ENCODE measurements at places on chromosomes 5 and 9.

- DNase-seq: no peak
These were observed 44.0 kb downstream of the OTULIN start for GRCh38 chr5:14708551-14708950.

DNA sequence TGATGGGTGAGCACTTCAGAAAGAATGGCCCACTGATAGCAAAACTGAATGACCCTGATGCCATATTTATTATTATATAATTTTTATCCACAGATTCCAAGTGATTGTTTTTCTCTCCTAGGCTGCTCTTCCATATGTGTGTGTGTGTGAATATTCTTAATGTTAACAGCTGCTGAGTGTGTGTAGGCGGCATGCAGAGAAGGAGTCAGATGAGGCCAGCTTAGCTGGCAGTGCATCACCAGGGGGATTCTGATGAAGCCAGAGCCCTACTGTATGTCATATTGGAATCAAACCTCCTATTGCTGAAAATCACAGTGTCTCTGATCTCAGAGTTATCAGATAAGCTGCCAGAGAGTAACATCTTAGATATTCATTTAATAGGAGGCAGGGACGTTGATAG is 177.1 kb downstream of the DMAC1 start:
- no peak for DNase-seq

- no peak for DNase-seq
These were observed 12.2 kb downstream of the KLHL9 start for GRCh38 chr9:21322911-21323461.

DNA sequence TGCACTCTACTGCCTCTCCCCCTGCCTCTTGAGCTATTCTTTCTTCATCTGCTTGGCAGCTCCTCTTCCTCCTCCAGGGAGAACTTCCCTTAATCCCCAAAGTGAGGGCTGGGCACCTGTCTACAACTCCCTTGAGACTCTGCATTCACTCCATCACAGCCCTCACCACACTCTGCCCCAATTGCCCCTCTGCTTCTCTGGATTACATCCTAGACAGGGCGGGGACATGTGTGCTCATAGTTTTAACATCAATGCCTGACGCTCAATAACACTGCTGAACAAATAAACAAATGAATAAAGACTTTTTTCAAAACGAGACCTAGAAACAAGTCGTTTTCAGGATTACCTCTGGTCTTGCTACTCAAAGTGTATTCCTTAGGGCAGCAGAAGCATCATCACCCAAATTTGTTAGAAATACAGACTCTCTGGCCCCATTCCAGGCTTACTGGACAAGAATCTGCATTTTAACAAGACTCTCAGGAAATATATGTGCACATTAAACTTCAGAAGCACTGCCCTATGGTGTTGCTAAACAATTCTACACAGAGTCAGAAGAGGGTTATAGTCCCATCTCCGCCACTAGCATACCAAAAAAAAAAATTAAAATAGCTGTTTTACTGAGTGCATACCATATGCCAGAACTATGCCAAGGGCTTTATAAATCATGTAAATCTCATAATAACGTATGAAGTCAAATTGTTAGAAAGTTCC is 115.6 kb downstream of the CDK5RAP2 start:
- DNase-seq: no peak

- DNase-seq: no peak
These were observed 47.2 kb upstream of the AGXT2 start for GRCh38 chr5:35094948-35095347.

DNA sequence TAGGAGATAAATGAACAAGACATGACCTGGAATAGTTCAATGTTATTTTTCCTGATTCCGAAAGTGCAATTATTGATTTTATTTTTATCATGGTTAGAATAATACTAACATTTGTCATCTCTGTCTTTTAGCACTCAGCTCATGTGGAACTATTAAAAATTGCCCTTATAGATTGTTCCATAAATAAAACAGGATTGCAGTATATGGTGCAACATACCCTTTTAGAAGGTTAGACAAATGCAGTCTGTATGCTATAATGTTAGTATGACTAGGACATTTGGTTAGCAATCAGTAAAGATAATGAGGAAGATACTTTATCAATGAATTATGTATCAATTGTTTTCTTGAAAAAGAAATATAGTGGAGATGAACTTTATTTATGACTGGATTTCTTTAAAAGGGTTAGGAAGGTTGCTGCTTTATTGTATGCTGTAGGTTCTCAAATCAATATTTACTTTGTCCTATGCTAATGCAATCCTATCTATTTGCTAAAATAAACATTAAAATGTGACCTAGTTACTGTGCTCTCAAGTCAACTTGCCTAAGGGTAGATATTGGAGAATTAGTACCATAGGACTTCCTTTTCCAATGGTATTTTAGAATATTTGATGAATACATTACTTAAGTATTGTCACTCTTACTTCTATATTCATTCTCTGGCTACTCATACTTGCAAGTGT is 348.9 kb upstream of the ISL1 start:
- DNase-seq: no peak

DNA sequence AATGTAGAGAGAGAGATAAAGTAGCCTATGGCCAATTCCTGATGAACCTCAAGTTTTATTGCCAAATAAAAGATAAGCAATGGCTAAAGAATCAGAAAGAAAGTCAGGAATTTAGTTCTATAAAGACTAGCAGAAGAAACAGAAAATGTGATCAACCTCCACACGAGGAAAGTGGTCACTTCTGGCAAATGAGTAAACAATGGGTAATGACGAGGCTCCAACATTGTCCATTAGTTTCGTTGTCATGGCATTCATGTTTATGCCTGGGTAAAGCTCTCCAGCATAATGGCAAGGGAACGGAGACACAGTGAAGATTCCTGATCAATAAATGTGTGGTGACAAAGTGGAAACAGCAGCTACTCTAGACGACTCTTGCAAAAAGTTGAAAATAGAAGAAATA is 341.8 kb upstream of the CTNND2 start:
- no peak for DNase-seq

DNA sequence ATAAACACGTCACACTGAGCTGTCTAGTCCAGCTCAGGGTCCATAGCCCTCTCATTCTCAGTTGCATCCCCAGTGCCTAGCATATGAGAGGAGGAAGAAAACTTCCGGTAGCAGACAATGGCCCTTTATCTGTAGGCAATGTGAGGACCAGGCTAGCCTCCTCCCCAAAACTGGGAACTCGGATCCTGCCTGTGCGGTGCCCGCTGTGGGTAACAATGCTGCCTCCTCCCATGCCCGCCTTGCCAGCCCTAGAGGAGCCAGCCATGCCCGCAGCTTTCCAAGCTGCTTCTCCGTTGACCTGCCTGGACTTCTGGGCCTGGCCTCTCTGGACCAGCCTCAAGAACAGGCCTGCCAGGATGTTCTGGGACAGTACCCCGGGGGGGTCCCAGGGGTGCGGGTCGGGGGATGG is 74.6 kb upstream of the ORM1 start:
- DNase-seq: no peak

DNA sequence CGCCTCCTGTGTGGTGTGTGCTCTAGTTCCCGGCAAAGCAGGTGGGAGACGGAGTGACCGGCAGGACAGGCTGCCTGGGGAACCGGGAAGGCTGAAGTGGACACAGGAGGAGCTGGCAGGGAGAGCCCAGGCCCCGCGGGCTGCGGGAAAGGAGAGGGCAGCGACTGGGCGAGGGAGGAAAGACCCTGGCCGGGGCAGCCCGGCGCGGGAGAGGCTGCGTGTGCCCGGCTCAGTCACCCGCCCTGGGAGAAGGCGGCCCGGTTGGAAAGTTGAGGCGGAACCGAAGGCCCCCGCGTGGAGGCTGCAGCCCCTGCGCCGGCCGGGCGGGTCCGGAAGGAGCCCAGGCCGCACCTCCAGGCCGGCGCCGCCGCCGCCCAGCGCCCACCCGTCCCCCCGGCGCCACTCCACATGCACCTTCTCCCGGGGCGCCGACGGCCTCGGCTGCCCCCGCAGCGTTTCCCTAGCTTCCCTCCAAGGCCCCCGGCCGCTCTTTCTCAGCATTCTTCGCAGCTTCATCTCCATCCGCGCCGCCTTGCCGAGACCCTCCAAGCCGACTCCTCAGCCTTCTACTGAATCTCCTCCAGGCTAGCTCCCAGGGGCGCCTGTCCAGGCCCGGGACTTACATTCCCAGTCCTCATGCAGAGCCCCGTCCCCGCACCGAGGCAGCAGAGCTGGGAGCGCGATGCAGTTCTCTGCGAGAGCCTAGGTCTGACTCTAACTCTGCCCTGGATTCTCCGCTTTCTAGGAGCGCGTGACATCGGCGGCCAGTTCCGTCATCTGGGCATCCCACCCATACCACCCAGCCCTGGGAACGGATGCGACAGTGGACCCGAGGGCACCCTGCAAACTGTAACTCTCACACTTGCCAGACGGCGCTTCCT is 152.0 kb downstream of the ERCC6L2 start:
- peak; percentile 22 for DNase-seq

DNA sequence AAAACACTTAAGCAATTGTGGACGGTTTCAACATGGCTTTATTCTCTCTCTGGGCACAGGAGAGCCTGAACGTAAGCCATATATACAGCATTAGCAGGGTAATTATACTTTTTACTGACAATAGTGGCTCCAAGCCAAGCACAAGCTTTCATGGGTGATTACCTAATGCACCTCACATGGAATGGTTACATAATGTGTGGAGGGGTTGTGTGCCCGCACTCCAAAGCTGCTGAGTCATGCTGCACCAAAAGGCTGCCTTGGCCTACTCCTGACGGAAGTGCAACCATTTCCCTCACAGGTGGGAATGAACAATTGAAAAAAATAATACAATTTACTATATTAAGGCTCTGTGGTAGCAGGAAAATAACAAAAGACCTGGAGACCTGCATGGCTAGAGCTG is 86.5 kb upstream of the ATP10B start:
- no peak for DNase-seq

DNA sequence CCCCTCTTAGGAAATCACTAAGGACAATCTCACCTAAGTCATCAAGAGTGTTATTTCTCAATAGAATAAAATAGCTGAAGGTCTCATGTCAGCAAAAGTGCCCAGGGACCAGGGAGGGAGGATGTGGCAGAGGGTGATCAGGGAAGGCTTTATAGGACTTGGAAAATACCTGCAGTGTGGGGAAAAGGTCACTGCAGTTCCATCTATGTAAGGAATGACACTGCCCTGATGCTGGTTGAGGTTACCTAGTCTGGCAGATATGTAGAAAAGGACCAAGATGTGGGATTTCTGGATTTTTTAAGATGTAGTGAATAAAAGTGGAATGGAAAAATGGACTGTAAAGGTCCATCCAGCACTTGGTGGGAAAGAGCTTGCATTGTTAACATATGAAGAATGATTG is 18.3 kb downstream of the PRDM9 start:
- no peak for DNase-seq

DNA sequence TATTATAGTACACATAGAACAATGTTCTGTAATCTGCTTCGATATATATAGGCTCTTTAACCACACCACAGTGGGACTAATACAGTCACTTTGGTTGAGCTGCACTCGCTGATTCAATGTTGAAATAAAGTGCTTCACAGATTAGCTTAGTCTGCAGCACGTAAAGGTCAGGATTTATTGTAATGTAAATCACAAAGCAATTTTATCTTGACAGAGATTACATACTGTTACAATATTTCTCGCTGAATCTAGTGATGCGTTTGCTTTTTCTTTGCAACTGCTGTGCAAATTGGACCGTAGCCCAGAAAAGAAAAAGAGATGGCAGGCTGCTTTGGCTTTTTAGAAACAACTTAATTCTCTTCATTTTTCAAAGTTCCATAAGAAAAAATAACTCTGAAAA is 52.9 kb downstream of the CETN3 start:
- no peak for DNase-seq

GRCh38 chr5:23742701-23743100 is 235.3 kb downstream of the PRDM9 start:
- no peak for DNase-seq

DNA sequence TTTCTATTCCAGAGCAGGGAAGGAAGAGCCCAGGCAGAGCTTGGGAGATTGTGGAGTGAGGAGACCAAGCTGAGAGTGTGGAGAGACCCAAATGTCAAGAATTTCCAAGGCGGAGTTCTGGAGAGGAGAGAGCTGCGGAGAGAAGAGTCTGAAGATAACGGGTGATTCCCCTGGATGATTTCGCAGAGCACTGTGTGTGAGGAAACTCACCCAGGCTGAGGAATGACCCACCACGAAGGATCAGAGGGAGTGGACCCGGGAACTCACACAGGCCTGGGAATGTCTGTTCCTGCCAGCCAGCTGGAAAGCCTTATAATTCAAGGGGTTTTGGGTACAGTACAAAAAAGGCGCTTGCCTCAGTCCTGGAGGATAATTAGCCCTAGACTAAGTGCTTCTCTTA is 94.2 kb downstream of the WNK2 start:
- no peak for DNase-seq

DNA sequence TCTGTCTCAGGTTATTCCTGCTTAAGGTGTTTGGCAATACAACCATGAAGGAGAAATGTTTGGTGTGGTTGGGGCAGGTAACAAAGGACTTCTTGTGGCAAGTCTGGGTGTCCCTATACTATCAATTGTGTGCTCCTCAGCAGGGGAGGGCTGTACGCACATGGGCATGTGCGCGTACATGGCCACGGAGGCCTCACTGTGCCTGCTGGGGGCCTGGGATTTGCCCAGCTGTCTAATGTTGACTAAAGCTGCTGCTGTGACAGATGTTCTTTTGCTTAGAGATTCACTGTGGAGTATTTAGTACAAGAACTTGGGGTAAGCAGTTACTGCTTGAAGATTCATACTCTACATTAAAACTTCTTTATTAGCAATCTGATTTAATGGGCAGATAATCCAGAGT is 97.5 kb downstream of the HSPA4 start:
- no peak for DNase-seq

GRCh38 chr9:126851286-126851880 is 9.1 kb upstream of the ZBTB34 start:
- no peak for DNase-seq

GRCh38 chr9:38696999-38697398 is 22.9 kb downstream of the FAM240B start:
- DNase-seq: no peak

DNA sequence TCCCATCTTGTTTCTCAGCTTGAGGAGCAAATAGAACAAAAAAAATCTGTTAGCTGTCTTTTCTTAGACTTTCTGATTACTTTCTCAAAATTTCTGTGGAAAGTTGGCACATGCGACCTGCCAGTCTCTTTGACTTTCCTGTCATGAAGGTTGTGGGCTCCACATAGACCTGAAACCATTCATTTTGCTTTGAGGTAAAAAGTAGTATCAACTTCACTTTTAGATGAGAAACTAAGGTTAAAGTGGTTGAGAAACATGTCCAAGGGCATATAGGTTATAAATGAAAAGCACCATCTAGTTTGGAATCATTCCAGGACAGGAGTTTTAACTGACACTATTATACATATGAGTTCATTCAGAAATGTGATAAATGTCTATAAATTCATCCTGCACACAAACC is 42.7 kb downstream of the ST8SIA4 start:
- peak; percentile 10 for DNase-seq

GRCh38 chr5:169945831-169946261 is 34.4 kb downstream of the INSYN2B start:
- DNase-seq: no peak

All from activated naive CD4-positive, alpha-beta T cell treated with Interleukin-2 at 50 U/mL for 16 hours (primary cell).